Foreskin fibroblast (primary cell): ENCODE measurements at places on chromosomes 5 and 9.

DNA sequence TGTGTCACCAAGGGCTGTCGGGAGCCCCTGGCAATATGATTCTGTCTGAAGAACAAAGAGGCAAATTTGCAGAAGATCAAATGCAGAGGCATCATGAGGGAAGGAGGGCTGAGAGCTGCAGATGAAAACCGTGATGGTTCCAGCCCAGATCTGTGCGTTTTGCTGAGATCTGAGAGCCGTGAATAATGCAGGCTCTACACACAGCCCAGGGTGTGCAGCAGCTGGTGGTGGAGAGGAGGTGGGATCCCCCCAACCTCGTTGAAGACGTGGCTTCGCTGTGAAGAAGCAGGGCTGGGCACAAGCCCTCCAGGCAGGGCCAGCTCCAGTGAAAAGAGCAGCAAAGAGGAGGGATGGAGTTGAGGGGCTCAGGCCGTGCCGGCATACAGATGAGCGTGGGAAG, 75.5 kb downstream of the TSPAN17 start:
- DNase-seq, result no peak

DNA sequence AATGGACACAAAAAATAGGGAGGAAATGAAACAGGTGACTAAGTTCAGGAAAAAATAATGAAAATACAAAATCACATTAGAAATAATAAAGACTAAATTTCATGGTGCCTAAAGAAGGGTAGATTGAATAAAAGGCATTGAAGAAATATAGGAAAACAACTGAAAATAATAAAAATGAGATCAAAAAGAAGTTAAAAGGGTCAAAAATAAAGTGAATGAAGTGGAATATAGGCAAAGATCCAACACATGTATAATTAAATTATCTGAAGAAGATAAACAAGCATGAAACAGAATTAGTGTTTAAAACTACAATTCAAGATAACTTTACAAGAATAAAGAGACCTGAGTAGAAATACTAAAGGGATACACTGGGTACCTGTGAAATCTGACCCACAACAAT, 87.6 kb downstream of the SUSD1 start:
- no peak for DNase-seq

- DNase-seq, result no peak
These were observed 133.8 kb downstream of the DENND1A start for GRCh38 chr9:123796094-123796493.

DNA sequence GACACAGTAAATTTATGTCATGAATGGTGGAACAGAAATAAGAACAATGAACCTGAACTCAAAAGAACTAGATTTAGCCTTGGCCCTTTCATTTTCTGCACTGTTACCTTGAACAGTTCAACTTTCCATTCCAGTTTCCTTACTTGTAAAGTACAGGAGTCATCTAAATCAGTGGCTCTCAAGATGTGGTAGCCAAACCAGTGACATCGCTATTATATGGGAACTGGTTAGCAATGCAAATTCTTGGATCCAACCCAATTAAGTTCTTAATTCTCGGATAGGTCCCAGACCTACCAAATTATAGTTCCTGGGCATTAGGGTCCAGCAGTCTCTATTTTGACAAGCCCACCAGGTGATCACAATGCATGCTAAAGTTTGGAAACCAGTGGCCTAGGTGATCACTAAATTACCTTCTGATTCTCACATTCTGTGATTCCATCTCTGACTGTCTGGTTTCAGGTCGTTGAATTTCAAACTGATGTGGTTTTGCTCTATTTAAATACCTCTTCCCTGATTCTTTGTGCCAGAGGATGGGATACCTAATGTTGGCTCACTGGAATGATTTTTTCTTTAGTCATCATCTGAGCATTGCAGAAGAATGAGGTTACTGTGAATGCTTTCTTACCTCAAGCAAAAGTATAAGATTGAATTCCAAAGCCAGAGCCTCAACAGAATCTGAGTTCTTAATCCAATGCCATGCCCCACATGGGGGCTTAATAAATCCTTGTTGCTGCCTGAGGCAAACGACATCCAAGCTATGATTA, 253.8 kb downstream of the ENC1 start:
- DNase-seq, result no peak

DNA sequence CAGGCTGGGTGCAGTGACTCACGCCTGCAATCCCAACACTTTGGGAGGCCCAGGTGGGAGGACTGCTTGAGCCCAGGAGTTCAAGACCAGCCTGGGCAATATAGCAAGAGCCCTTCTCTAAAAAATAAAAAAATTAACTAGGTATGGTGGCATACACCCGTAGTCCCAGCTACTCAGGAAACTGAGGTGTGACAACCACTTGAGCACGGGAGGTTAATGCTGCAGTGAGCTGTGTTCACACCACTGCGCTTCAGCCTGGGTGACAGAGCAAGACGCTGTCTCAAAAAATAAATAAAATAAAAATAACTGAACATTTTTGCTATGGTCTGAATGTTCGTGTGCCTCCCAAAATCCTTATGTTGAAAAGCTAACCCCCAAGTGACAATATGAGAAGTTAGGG, 24.5 kb downstream of the AGTPBP1 start:
- no peak for DNase-seq

- DNase-seq, result no peak
These were observed 191.4 kb downstream of the DCP2 start for GRCh38 chr5:113167985-113168384.
